ENCODE measurements at places on chromosomes 5 and 9.

- no peak for DNase-seq
Measured at GRCh38 chr9:93143830-93144530, 9.9 kb upstream of the NINJ1 start.

- no peak for DNase-seq
Measured at GRCh38 chr5:35938568-35939227, at the start of gene CAPSL. Gene CAPSL, minus strand, starts transcription at chr5:35938622. Its CDS starts 17,502 bp downstream, at chr5:35921120.

DNA sequence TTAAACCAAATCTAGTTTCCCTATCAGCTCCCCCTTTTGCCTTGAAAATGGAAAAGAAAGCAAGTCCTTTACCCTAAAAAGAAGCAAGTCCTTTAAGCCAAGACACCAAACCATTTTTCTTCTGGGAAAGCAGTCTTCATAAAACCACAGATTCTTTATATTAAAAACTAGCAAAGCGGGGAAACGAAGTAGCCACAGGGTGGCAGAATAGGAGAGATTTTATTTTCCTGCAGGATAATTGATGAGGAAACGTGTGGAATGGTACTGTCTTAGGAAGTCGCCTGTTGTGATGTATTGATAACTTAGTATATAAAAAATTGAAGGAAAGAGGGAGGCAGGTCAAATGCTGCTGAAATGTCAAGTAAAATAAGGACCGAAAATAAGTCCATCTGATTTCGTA is 41.1 kb downstream of the ZNF883 start:
- DNase-seq, result no peak

DNA sequence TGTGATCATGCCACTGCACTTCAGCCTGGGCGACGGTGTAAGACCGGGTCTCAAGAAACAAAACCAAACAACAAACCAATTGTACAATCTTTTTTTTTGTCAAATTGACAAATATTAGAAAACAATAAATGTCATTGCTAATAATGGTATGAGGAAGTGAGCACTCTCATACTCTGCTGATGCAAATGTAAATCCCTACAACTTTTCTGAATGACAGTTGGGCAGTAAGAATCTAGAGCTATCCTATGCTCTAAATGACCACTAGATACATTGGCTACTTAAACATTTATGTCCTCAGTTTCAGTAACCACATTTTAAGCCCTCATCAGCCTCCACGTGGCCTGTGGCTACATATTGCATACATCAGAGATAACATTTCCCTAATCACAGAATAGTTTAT is 256.2 kb downstream of the FER start:
- DNase-seq, result no peak

DNA sequence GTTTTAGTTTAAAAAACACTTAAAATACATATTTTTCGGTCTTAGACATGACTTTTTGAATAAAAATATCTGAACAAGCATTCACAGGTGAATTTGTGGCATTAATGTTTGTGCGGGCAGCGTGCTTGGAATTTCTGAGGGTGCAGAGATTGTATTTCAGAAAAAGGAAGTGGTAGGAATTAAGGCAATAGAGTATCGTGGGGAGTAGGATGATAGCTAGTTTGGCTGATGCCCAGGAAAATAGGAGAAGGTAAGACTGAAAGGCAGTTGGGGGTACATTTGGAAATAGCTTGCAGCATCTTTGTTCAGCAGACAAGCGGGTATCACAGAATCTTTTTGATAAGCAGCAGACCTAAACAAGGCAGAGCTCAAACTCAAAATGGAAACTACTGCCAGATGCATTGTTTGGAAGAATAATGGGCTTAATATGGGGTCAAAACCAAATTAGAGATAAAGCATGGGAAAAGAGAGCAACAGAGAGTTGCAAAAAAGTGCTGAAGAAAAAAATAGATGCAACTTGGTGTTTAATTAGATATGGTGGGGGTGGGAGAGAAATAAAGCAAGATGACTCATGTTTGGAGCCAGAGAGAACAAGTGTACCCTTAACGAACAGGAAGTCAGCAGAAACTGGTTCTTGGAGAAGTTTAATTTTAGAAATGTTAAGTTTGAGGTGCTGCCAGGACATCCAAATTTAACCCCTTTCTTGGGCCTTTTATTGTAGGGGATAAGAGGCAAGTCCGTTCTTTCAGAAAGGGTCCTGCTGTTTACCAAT is 85.7 kb upstream of the ARRDC3 start:
- no peak for DNase-seq

DNA sequence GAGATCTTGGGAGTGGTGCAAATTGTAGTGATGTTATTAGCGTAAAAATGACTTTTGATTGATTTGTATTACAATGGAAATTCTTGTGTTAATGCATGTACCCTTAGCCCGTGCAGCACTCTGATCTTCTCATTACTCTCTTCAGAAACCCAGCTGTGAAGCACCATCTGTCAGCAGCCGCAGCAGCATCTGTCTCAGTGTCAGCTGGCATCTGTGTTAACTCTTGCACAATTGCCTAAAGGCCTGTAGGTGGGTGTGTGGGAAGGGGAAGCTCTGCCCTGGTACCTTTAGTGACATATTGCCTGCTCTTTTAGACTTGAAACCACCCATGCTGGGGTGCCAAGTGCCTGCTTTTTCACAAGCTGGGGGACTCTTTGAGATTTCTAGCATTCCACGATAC is 101.3 kb downstream of the FBXL7 start:
- DNase-seq, result no peak

DNA sequence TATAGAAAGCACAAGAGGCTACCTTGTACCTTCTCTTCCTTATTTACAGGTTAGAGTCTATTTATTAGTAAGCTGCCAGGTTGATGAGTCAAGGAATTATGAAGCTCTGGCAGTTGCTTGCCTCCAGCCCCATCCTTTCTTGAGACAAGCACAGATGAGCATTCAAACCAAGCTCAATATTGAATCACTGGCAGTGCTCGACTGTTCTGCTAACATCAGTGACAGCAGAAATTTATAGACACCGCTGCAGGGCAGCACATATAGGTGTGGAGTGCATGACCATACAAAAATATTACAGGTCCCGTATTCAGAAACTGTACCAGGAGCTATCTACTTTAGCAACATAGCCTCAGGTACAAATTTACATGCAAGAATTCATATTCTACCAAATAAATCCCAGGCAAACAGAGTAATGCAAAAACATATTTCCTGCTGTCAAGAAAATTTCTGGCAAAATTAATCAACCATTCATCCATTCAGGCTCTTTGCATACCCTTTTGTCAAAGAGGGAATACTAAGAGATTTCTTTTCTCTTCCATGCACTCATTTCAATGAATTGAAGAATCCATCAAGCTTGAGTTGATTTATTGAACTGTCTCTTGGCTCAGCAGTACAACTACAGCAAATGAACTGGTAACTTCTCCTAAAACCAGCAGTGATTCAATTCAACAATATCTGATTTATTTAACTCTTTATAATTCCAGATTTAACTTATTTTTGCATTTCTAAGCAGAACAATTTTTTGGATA is 26.9 kb upstream of the PCA3 start:
- DNase-seq, result no peak

DNA sequence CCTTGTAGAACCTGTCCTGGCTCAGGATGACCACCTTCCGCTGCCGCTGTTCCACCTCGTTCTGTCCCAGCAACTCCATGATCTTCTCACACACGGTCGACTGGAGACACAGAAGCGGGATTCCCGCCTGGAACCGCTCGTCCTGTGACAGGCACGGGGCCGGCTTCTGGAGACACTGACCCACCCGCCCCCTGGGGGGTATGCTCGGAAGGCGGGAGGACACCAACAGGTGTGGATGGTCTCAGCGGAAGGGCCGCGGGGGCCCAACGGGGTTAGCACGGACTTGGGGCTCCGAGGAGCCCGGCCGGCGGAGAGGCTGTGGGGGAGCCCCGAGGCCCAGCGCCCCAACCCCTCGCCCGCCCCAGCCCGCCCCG is 530 bp downstream of the UCK1 start:
- DNase-seq, result no peak

GRCh38 chr5:172800088-172800551 is 29.1 kb upstream of the DUSP1 start:
- no peak for DNase-seq

DNA sequence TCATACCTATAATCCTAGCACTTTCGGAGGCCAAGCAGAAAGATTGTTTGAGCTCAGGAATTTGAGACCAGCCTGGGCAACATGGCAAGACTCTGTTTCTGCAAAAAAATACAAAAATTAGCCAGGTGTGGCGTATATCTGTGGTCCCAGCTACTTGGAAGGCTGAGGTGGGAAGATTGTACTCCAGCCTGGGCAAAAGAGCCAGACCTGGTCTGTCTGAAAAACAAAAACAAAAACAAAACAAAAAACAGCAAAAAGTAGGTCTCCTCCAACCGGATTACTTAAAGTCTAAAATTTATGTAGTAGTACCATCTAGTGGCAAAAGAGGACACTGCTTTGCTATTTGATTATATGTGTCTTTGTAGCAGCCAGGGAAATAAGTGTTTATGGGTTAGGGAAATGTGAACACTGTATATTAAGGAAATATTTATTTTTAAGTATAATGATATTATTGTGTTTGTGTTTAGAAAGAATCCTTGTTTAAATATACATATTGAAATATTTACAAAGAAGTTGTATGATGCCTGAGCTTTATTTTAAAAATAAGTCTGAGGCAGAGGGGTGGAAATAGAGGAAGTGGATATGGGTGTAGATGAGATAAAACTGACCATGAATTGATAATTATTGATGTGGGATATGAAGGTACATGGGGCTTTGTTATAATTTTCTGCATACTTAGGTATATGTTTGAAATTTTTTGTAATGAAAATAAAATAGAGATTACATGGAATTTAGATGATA is 20.0 kb downstream of the APC start:
- no peak for DNase-seq

- no peak for DNase-seq
Measured at GRCh38 chr9:134651226-134651905, 9.8 kb downstream of the COL5A1 start.

DNA sequence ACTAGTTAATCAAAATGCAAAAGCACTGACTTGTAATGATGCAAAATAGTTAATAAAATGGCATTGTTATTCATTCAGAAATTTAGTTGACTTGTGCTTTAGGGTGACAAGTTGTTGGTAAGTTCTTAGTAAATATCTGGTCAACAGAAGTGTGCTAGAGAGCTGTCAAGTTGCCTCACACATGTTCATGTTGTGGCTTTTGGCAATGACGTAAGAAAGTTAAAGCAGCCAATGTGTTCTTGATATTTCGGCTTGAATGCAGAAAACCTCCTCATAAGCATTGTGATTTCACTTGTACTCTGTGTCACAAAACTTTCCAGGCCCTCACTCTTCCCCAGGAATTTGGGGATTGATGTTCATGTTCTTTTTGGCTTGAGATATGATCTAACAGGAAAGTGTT is 626.7 kb downstream of the PRR16 start:
- no peak for DNase-seq

- no peak for DNase-seq
Measured at GRCh38 chr5:684751-685216, 8.4 kb downstream of the TPPP start.
